ENCODE measurements at places on chromosomes 2 and 18.

DNA sequence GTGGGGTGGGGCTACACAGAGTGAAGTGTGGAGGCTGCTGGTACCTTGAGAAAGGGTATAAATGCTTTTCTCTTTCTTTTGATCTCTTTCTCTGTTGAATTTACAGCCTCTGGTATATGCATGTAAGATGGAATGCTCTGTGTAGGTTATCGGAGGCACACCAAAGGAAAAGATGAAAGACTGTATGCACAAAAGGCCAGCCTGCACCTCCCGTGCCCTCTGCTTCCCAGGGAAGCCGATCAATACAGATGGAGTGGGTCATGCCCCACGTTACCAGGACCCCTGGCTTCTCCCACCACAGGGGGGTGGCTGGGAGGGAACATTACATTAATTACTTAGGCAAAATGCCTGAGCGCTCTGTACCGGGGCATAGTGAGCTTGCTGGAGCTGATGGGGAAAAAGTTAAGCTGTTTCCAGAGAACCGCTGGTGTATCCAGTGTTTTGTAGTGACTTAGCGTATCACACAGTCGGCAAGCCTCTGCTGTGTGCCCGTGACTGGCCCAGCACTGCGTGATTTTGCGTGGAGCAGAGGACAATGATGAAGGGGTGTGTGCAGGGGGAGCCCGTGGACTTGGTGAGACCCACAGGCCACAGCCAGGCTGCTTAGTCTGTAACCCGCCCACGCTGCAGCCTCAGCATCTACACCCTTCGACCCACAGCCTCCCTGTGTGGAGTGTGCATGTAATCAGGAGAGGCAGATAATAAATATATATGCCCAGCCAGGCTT lies 8.0 kb downstream of the ALLC start:
- DNase-seq = no peak

- DNase-seq = no peak
These were observed 176.1 kb downstream of the CAPN13 start for GRCh38 chr2:30631051-30631671.

- no peak for DNase-seq
These were observed 53.2 kb upstream of the ALKAL2 start for GRCh38 chr2:341017-341542.

DNA sequence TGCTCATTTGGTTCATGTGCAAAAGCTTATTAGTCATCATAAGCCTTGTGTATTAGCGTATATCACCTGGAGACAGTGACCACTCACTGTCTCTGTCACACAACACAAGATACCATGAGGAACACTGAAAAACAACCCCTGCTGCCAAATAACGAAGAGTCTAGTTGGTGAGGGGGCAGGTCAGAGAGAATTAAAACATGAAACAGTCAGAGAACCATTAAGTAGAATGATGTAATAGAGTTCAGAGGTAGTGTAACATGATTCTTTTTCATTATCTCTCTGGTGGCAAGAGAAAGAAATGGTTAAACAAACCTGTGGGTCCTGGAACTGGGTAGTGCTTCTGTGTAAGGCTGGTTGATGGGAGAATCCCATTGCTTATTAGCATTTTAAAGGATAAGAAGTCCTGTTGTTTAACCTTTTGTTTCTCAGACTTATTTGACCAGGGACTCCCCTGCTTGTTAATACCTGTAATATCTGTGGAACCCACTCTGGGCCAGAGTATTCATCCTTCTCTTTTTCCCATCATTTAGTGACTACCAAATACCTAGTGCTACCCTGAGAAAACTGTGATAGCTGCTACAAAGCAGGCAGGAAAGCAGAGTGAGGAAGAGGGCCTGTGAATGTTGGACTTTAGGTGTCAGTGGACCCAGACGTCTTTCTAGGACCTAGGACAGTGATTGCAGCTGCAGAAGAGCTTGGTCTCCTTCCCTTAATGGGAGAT lies 38.0 kb downstream of the PTRHD1 start:
- no peak for DNase-seq

DNA sequence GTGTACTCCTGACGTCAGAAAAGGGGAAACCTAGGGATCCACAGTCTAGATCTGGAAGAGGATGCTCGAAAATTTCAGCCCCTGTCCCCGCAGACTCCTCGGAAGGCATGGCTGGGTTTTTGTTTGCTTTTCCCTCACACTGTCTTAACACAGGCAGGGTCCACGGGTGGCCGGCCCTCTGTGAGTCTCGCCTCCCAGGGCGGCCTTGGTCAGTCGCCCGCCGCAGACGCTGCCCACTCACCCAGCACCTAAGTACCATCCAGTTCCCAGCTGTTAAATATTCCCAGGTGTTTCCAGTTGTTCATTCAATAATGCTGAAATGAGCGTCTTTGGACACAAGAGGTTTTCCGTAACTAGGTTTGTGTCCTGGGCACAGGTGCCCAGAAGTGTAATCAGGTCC lies 193.2 kb downstream of the TWIST2 start:
- DNase-seq = no peak

GRCh38 chr18:3213300-3214059 lies 6.3 kb downstream of the MYOM1 start:
- no peak for DNase-seq

DNA sequence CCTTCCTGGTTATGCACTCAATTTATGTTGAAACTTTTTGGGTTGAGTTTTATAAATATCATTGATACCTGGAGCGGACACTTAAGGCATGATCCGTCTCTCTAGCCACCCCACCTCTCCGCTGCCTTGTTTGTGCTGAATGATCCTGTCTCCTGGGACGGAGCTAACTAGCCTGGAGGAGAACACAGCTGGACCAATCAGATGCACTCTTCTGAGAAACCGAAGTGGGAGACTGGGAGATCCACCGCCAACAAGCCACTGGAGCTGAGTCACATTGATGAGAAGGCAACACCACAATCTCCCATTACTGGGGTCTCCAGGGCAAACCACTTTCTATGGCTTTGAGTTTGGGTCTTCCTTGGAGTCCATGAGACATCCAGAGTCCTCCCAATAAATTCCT lies 29.3 kb downstream of the CYP26B1 start:
- DNase-seq = no peak

GRCh38 chr2:118032169-118033013 lies 18.5 kb upstream of the CCDC93 start:
- DNase-seq = no peak

- no peak for DNase-seq
These were observed 679 bp upstream of the WDR75 start for GRCh38 chr2:189440644-189440946.

DNA sequence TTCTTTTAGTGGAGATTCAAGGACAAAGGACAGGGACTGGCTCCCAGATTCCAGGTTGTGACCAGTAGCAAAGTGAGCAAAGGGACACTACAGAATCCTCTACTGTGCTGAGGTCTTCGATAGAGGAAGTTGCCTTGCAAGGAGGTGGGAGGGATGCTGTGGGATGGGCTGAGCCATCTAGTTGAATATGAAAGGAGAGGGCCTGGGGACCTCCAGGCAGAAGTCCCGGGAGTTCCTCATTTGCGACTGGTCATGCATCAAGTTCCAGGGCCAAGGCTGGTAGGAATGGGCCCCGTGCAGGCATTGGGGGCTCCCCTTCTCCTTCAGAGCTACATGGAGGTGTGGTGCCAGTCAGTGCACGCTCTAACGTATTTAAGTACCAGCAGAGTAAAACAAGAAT lies 12.6 kb upstream of the PROM2 start:
- DNase-seq = no peak

GRCh38 chr2:45289997-45290709 lies 280.9 kb upstream of the SIX2 start:
- no peak for DNase-seq
